ENCODE measurements at places on chromosomes 2 and 18. TPM values are rescaled to one million over a fixed set of nuclear protein-coding genes. Genes with fewer than 3 reads are reported as not detected.

PID1 gene
- 11.3 TPM for total RNA-seq

REEP1 gene
- 8.2 TPM for total RNA-seq

LIMS4 gene
- total RNA-seq, result 0.32 TPM

MOCOS gene
- 2.8 TPM for total RNA-seq

GRCh38 chr2:177328056-177328455 is 63.5 kb upstream of the NFE2L2 start:
- no peak for DNase-seq

- DNase-seq, result no peak
These were observed 806.4 kb upstream of the FANCL start for GRCh38 chr2:59047373-59047995.

DNA sequence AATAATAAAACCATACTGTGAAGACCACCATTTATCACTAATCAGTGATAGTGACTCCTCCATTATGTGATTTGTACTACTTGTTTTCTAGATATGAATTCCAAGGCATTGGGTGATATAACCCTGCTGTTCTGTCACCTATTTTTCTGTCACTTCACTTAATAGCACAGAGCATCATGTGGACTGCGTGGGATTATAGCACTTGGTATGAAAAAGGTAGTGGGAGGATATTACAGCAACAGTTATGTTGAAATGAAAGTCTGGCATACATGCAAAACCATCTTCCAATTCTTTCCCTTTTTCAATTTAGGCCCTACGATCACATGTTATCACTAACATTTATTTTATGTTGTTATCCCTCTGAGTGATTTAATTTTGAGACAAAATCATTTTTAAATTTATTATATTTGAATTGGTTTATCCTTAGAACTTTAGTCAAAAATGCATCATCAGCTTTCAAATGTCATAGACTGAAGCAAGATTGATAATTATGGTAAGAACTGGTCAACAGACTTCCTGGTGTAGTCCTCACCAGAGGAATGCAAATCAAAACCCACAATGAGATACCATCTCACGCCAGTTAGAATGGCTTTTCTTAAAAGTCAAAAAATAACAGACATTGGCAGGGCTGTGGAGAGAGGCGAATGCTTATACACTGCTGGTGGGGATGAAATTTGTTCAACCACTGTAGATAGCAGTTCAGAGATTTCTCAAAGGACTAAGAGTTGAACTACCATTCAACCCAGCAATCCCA is 242.6 kb downstream of the IKZF2 start:
- no peak for DNase-seq

GRCh38 chr18:33116376-33116775 is 324.1 kb downstream of the CCDC178 start:
- DNase-seq, result no peak

DNA sequence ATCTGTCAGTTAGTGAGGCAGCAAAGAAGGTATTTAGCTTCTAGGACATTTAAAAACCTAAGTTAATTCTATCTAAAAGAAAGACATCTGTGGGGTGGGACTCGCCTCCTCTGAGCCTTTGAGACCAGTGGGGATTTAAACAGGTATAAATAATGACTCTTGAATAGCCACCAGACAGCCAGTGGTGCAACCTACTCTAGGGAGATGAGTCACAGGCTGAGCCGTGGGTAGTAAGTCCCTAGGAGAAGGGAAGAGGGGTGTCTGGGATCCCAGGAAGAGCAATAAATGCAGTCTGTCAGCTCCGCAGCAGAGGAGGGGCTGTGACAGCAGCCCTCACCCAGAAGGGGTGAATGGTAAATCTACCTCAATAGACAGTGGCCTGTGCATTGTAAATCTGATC is 43.1 kb upstream of the GALNT3 start:
- no peak for DNase-seq
